ENCODE measurements at places on chromosomes 4 and X.

GRCh38 chrX:150429594-150429993 lies 66.5 kb downstream of the MAMLD1 start:
- no peak for DNase-seq

DNA sequence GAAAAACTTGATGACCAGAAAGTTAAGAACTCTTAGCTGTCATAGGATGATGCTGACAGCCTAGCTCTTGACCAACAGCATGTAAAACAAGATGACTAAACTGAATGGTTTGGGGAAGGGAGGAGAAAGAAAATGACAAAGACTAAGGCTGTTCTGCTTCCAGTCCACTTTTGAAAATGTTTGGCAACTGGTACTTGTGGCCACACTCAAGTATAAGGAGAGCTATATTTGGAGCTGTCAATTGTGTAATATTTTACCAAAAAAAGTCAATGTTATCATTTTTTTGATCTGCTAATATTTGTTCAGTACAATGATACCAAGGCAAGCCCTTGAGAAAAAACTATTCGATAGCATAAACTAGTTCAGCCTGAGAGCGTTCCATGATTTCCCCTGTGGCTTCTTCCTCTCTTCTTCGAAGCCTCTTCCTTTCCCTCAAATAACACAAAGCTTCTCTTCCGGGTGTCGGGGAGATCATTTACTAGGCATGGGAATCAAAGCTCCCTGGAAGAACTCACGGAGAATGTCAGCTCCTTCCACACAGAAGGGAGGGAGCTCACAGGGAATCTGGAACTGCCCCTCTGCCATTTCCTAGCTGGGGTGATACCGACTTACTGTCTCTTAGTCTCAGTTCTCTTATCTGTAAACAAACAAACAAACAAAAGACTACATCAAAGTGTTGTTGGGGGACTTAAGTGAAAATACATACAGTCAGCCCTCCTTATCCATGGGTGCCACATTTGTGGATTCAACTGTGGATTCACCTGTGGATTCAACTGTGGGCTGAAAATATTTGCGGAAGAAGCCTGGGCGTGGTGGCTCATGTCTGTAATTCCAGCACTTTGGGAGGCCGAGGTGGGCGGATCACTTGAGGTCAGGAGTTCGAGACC lies 82.6 kb downstream of the SCD5 start:
- DNase-seq: no peak

DNA sequence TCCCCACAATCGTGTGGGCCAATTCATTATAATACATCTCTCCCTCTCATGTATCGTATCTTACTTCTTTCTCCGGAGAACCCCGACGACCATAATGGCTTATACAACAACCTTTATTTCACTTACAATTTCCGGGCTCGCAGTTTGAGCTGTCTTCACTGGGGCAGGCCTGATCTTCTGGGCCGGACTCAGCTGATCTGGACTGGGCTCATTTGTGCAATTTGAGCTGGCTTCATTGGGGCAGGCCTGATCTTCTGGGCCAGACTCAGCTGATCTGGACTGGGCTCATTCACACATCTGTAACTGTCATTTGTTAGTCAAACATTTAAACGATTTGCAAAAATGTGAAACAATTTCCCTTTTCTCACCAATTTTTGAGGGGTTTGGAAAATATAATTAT lies 171.5 kb upstream of the FRG1 start:
- no peak for DNase-seq

GRCh38 chr4:189304809-189305208 lies 635.9 kb upstream of the FRG1 start:
- DNase-seq: no peak

DNA sequence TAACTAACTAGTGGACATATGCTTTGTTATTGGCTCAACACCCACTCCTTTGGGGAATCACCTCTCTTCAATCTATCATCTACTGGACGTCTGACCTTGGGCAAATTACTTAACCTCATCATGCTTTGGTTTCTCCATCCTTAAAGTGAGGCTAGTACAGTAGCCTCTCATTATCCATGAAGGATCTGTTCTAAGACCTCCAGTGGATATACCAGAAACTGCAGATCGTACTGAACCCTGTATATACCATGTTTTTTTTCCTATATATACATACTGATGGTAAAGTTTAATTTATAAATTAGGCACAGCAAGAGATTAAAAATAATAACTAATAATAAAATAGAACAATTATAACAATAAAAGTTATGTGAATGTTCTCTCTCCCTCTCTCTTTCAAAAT lies 56.2 kb downstream of the HMGB3 start:
- DNase-seq: no peak

- no peak for DNase-seq
Measured at GRCh38 chr4:28227764-28228163, 1367.1 kb downstream of the STIM2 start.

DNA sequence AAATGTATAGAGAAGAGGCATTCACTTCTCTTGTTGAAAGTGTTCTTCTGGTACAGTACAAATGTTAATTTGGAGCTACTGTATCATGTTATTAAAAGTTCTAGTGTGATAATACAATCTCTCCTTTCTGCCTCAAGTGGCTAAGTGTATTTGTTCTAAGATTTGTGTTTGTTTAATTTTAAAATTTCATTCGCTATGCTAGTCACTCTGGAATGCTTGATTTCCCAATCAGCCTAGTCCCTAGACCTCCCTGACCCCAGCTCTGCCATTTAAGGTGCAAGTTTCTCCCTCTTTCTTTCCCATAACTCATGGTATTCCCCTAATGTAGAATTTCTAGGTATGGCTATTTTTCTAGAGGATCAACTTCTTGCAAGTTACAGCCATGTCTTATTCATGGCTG lies 817.4 kb downstream of the STIM2 start:
- no peak for DNase-seq

DNA sequence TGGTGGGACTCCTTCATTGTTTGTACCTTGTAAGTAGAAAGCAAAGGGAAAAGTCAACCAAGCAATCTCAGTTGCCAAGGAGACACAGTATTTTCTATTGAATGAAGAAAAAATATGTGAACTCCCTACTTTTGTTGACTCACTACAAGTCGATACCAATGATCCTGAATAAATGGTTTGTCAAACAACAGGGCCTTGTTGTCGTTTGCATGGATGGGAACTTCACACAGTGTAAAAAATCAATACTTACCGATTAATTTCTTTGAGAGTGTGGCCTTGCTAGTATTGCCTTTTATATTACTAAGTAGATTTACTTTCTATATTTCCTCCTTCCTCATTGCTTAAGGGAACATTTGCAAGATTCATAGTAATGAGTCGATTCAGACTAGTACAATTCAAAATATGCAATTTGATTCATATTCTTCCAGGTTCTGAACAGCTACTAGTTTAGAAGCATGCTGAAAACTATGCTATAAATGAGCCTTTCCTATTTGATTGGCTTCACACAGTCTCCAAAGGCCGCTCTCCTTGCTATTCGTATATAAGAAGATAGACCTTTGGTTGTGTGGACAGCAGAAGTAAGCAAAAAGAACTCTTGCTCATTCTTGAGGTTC lies 108.0 kb downstream of the ZNF330 start:
- no peak for DNase-seq

DNA sequence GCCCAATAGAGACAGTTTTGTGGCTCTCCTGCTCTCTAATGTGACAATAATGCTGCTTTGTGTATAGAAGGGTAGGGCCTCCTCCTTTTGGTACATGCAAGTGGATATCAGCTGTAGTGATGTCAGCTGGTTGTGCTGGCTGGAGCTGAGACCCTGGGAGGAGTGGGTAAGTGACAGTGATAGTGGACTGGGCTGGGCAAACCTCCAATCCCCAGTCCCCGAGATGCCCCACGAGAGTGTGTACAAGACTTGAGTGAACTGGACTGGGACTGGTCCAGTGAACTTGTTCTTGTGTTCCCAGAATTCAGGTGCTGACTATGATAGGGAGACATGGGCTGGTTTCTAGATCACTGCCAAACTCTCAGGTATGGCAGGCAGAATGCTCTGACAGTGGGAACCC lies 583.6 kb upstream of the PCDH10 start:
- no peak for DNase-seq

DNA sequence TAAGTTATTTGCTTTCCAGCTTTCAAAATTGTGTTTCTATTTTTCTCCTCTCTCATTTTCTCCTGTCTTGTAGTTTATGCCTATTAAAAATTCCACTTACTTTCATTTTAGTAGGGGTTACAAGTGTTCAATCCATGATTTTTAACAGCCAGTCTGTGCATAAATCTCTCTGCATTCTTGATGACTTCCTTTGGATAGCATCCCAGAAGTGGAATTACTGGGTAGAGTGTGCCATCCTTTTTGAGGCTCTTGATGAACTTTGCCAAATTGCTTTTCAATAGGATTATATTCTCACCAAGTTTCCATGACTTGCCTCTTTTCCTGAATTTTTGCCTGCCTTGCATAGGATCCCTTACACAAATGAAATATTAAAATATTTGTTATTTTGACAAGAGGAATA lies 58.5 kb downstream of the DIPK2B start:
- no peak for DNase-seq

DNA sequence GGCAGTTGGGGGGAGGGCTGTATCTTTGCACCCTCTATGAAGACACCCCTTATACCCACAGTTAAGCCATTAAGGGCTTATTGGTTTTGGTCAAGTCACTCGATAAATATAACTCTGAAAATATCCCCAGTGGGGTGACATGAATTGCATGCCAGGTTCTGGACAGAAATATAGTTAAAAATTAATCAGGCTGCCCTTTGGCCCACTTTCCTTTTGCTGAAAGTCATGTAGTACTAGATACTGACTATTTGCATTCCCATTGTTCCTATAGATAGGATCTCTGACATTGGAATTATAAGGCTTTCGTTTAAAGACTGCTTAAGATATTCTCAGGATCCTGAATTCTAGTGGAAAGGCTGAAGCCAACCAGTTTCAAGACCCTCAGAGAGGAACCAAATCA lies 43.5 kb upstream of the LAMP2 start:
- peak; percentile 8 for DNase-seq

GRCh38 chrX:106391284-106391911 lies 220.4 kb upstream of the RADX start:
- DNase-seq: no peak

- peak; percentile 17 for DNase-seq
Measured at GRCh38 chr4:145909281-145909715, 29.3 kb downstream of the ZNF827 start.

DNA sequence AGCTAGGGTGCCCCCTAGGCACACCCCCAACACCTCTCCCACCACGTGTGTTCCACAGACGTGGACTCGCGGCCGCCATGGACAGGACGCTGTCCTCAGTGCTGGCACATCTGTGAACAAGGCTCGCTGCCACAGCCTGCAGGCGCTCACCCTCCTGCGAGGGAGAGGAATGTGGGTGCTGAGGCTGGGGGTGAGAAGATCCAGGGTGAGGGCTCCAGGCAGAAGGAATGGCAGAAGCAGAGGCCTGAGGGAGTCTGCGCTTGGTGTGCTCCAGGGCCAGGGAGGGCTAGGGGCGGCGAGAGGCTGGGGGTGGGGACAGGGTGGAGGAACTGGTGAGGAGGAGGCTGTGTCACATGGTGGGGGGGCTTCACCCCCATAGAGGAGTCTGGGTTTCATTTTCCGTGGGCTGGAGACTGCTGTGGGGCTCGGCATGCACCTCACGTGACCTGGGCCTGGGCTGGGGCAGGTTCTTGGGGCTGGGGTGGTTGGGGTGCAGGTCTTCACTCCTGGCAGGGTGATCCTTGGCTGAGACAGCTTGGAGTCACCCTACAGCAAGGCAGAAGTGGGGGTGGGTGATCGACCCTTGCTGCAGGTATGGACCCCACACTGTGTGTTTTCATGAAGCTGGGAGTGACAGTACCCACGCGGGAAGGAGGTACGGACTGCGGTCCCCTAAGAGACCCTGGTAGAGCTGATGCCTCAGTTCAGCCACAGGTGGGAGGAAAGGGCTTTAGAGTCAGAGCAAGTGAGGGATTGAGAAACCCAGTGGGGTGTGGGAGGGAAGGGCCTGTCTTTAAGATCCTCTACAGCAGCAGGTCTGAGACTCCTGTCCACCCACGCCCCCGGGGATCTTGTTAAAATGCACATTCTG lies 103.7 kb downstream of the PSAPL1 start:
- DNase-seq: no peak

- DNase-seq: peak; percentile 81
Measured at GRCh38 chrX:46317163-46317562, 228.1 kb downstream of the ZNF674 start.

DNA sequence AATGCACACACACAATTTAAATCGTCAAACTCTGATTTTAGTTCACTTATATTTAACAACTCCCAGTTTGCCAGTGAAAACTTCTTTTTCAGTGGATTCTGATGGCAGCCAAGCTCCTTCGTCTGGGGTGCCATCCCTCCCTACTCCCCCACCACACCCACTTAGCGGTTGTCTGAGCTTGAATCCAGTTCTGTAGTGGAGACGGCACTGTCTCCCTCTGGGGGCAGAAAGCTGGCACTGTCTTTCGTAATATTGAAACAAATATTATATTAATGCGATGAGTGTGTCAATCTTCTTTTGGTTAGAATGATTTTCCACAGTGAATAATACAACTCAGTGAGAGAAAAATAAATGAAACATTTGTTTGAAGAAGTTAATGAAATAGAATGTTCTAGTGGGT lies 5.4 kb downstream of the MEPE start:
- DNase-seq: no peak

- DNase-seq: no peak
Measured at GRCh38 chr4:23947826-23948225, 58.0 kb upstream of the PPARGC1A start.

DNA sequence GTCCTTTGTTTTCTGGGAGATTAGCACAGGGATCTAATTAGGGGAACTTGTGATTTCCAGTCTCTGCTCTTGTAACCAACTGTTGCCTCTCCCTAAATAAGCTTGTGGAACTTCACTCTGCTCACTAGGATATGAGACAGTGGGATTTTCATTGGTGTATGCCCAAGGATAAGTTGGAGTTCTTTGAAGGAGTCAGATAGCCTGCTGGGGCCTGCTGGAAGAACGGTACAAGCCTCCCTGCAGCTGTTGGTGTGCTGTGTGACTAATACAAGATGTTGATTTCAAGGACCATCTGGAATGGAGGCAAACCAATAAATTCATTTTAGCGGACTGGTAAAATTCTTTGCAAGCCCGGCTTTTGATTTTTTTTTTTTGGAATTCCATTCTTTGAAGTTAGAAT lies 167.0 kb downstream of the AASDH start:
- no peak for DNase-seq

- no peak for DNase-seq
Measured at GRCh38 chrX:57232658-57233360, 53.7 kb upstream of the FAAH2 start.

Data from SW480 (cell line).